Common myeloid progenitor, CD34-positive (primary cell): ENCODE measurements at places on chromosomes 11 and 22.

DNA sequence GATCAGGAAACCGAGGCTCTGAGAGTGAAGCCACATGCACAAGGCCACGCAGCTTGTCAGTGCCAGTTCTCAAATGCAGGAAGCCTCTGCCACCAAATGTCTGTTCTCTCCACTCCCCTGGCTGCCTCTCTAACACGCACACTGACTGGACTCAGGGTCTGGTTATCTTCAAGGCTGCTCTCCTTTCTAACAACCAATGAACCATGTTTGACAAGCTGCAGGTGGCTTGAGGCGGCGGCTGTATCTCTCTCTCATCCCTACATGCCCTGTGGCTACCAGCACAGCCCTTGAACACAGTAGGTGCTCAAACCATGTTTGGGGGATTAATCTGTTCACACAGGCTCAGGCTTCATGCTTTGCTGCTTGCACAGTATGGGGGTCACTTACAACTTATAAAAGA is 23.7 kb downstream of the MFNG start:
- peaks cover 6% of the 10 kb centered on the region for H3K4me1 ChIP-seq
- no peak overlapping the region for H3K4me3 ChIP-seq
- H3K27me3 ChIP-seq, result no peaks in the 10 kb centered on the region
- DNase-seq, result no peak
- peaks cover 3% of the 10 kb centered on the region for H3K36me3 ChIP-seq

DNA sequence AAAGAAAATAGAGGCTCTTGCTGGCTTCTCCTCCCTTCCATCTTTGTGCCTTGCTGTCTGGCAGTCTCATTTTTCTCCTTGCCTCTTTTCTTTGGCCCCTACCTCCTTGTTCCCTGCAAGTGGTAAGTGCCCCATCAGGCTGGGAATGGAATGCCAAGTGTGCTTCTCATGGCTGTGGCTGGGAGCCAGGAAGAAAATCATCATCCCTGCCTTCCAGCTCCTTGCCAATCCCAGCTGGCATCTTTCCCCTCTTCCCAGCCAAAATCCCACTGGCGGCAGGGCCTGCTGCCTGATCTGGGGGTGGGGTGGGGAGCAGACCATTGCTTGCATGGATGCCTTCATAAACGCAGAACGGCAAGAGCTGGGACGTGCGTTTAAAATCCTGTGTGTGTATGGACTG is 27.0 kb upstream of the SLC25A18 start:
- no peak for DNase-seq
- no peaks in the 10 kb centered on the region for H3K27me3 ChIP-seq
- H3K36me3 ChIP-seq, result no peaks in the 10 kb centered on the region
- no peak overlapping the region for H3K4me3 ChIP-seq

- no peak overlapping the region for H3K4me3 ChIP-seq
- DNase-seq, result no peak
- H3K27me3 ChIP-seq, result peaks cover 3% of the 10 kb centered on the region
- no peaks in the 10 kb centered on the region for H3K36me3 ChIP-seq
Observed at GRCh38 chr11:78731027-78731426, 156.4 kb upstream of the NARS2 start.

- H3K36me3 ChIP-seq, result no peaks in the 10 kb centered on the region
- H3K27ac ChIP-seq, result no peak overlapping the region
- H3K4me1 ChIP-seq, result peaks cover 7% of the 10 kb centered on the region
- no peak overlapping the region for H3K4me3 ChIP-seq
- no peak for DNase-seq
Observed at GRCh38 chr11:34198523-34198922, 93.1 kb downstream of the NAT10 start.

GRCh38 chr11:69215784-69216415 is 60.2 kb downstream of the SMIM38 start:
- H3K4me3 ChIP-seq, result no peak overlapping the region
- H3K27me3 ChIP-seq, result peaks cover 6% of the 10 kb centered on the region
- no peaks in the 10 kb centered on the region for H3K36me3 ChIP-seq
- DNase-seq, result no peak

- H3K27me3 ChIP-seq, result no peaks in the 10 kb centered on the region
- no peak for DNase-seq
- peaks cover 18% of the 10 kb centered on the region for H3K4me1 ChIP-seq
- no peak overlapping the region for H3K27ac ChIP-seq
- no peak overlapping the region for H3K4me3 ChIP-seq
Observed at GRCh38 chr11:10778217-10778970, 27.3 kb downstream of the CTR9 start.
